ENCODE measurements at places on chromosomes 2 and 18. TPM values are rescaled to one million over a fixed set of nuclear protein-coding genes. Genes with fewer than 3 reads are reported as not detected.

- DNase-seq: no peak
Observed at GRCh38 chr18:70121842-70122241, 83.6 kb downstream of the RTTN start.

DNA sequence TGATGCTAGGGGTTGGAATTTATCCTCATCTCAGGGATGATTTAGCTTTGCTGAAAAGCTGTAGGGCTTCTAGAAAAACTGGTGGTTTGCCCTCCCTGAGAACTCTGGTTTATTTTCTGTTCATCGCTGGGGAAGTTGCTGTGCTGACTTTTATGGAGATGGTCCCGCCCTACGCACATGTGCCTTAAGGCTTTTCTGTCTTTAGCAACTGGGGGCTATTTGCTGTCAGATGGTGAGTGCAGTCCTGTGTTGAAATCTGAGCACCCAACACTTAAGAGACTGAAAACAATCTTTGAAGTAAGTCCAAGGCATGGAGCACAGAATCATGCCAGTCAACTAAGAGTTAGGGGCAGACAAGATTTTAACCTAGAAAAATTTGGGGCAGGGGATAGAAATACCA, 2148.4 kb upstream of the CELF4 start:
- DNase-seq: no peak

DNA sequence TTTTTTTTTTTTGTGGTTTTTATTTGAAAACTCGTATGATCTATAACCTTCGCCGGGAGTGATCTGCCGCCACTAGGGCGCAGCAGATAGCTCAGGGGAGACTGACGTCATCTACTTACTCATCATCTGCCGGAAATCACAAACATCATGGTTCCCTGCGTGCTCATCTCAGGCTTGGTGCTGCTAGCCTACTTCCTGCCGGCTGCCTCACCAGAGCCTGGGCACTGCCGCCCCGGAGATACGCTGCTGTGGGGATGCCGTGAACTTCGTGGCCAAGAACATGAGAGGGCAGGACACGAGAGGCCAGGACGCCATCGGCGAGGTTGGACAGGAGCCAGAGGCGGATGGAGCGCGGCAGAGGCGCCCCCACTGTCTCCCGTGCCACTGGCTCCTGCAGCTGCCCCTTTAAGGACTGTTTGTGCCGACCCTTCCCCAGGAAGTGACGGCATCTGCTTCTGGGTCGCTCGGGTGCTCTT, 68.8 kb downstream of the DOK6 start:
- no peak for DNase-seq

IKZF2 gene
- 2.4 TPM for polyA plus RNA-seq

UGT1A3 gene
- 0.14 TPM for polyA plus RNA-seq

DNA sequence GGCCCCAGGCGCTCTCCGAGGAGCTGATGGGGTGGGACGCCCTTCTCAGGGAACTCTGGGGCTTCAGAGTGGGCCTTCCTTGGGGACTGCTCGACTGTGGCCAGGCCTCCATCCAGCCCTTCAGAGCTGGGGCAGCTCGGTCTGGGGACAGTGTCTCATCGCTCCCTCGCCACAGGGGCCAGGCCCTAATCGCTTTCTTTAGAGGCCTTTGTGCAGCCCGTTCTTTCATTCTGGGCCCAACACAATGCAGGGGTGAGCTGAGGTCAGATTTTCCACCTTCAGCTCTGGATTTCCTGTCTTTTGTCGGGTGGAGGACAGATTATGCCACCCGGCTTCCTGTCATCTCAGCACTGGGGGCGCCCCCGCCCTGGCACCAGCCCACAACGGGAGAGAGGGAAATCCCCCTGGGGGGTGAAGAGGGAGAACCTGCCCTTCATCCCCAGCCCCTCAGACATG, 25.2 kb downstream of the MYCN start:
- no peak for DNase-seq

GRCh38 chr2:44135296-44135695, 33.4 kb upstream of the PPM1B start:
- DNase-seq: no peak

EIPR1 gene
- polyA plus RNA-seq: 15.0 TPM

DNA sequence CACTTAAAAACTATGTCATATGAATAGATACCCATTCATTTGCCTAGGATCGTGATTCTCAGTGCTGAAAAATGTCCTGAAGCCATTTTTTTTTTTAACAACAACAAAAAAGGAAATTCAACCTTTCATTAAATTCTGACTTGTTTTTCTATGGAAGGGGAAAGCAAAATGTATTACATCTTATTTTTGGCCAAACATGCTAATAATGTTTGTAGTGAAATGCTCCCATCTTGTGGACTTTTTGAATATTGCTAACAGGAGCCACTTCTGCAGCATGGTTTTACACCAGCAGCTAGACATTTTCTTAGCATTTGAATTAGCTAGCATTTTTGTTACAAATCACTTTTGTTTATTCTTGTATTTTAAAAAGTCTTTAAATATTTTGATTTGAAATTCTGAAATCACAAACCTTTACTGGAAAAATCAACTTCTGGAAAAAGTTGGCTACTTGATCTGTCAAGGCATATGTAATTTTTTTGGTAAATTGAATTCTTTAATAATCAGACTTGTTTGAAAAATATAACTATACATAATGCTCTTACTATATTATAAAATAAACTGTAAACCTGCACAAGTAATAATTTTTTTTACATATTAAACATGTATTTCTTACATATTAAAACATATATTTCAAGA, 75.8 kb downstream of the KIDINS220 start:
- no peak for DNase-seq

DNA sequence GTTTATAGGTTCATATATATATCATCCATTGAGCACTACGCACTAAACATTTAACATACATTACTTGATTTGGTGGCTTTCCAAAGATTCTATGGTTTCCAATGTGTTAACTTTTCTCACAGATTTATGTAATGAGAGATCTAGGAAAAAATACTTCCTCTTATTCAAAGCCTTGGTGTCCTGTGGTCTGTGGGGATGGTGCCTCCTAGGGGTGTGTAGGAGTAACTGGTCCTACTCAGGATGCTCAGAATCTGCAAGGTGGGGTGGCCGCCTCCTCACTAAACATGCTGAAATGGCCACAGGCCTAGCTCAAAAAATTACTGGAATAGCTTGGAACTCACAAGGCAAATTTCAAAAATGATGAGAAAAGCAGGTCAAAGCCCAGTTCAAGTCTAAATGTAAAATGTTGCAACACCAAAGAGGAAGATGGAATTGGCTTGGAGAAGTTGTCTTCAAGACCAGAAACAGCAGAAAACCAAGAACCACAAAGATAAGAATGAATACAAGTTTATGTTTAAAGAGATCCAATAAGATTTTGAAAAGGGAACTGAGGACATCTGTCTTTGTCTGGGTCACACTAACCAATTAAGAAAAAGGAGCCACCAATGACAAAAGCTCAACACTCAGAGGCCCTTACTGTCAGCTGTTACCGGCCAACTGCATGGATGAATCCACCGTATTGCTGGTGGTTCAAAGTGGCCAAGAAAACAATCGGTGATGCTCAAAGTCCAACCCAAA, 11.5 kb downstream of the GPR55 start:
- no peak for DNase-seq

GRCh38 chr18:55102501-55102900, 143.2 kb upstream of the CCDC68 start:
- DNase-seq: no peak

GRCh38 chr18:63890950-63891304, 3.4 kb downstream of the SERPINB2 start:
- DNase-seq: no peak

CXCR4 gene
- polyA plus RNA-seq: 20.4 TPM

- no peak for DNase-seq
Observed at GRCh38 chr2:16655905-16656642, 9.6 kb downstream of the CYRIA start.

GRCh38 chr2:239829326-239829725, 195.8 kb downstream of the NDUFA10 start:
- no peak for DNase-seq

DNA sequence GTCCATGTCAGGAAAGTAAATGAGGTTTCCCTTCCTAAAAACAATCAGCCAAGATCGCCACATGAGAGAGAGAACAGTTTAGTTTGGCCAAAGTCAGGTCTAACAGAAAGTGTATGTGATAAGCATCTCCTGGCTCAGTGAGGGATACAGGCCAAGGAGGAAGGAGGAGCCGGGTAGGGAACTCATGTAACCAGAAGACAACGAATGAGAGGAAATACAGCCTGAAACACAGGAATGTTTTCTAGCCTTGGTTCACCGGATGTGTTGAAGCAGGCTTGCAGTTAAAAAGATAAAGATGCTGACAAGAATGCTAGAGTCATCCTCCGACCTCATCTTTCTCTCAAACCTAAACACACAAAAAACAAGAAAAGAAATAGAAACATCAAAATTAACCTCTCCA, 283.9 kb upstream of the SIX2 start:
- DNase-seq: no peak

MOCOS gene
- 2.1 TPM for polyA plus RNA-seq

GRCh38 chr2:98180456-98180855, 93.5 kb downstream of the VWA3B start:
- DNase-seq: no peak

RAB6C gene
- polyA plus RNA-seq: 0.08 TPM

DNA sequence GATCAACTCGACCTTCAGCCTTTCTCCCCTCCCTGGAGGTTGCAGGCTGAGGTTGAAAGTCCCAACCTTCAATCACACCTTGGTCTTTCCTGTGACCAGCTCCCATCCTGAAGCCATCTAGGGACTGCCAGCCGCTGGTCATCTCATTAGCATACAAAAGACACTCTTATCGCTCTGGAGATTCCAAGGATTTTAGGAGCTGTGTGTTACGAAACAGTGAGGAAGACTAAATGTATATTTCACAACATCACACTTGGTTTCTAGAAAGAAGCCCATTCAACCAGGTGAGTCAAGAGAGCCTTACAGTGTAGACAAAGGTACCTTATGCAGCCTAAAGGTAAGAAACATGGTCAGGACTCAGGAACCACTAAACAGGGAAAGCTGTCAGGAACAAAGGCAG, 126.4 kb downstream of the SH3BP4 start:
- DNase-seq: no peak

DPP10 gene
- 0.32 TPM for polyA plus RNA-seq

DNA sequence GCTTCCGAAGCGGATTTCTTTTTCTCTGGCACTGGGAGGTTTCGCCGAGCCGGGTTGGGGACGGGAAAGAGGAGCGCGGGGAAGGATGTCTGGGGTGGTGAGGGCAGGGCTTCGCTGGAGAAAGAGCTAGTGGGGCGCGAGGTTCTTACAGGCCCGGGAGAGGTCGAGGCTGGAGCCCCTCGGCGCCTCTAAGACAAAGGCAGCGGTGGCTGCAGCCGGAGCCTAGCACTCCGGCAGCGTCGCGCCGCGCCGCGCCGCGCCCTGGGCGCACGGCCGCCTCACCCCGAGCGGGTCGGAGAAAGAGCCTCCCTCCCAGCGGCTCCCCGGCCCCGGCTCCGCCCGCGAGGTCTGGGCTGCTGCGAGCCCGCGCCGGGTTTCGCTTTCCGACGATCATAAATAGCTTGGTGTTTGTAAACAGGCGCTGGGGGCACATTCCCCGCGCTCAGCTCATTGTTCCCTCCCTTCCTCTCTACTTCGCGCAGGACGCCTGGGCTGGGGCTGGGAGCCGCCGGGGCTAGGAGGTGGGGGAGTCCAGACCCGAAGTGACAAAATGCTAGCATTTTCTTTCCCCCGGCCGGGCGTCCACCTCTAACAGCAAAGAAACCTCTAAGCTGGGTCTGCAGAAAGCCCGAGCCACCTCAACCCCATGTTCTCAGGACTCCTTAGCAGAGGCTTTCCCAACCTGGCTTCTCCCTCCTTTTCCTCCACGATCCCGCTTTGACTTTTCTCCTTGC, 813 bp upstream of the MEIS1 start:
- no peak for DNase-seq

DNA sequence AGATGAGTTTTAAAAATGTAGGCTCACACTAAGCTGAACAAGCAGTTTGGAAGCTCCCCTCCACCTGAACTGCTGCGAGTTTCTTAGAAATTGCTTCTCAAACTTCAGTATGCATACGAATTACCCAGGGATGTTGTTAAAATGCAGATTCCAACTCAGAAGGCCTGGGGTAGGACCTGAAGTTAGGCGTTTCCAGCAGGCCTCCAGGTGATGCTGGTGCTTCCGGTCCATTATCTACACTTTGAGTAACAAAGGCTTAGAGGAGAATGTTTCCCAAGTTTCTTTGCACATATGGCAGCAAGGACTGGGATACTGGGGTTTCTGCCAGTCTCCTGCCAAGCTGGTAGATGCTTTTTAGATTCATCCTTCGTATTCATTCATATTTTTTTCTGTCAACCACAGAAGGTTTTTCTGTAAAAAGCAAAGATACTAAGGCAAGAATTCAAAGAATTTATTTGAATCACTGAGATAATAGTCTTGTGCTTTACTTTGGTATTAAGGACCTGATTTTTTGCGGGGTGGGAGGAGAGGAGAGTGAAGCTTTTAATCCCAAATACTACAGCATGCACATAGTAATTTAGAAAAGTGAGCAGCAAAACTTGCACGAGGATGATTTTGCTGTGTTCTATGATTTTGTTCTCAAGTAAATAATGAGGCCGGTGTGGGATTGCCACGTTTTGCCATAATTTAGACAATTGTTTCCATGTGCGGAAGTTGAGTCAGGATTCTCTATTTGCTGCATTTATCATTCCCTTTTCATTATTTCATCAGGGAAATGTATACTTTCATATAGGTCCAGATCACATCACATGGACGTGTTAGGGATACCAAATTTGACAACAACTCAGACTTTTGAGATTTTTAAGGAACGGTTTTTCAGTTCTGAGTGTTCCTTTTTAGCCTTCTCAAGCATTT, 137.6 kb upstream of the SPATS2L start:
- no peak for DNase-seq

GRCh38 chr18:43563780-43564179, 286.5 kb upstream of the SYT4 start:
- no peak for DNase-seq

DNA sequence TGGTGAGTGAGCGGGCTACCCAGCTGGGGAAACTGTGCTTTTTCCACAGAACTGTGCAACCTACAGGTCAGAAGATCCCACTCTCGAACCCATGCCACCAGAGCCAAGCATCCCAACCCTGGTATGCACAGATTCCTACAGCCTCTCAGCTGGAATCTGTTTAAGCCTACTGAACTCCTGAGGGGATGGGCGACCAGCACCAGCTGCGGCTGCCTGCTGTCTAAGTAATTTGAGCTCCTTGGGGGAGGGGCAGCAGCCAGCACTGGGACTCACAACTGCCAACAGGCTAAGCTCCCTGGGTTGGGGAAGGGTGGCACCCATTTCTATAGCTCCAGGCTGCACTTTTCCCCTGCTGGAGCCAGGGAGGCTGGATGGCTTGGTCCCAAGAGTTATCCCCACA, 11.8 kb downstream of the CYP27C1 start:
- DNase-seq: no peak

- DNase-seq: no peak
Observed at GRCh38 chr2:218334531-218334930, 22.1 kb upstream of the CATIP start.

DNA sequence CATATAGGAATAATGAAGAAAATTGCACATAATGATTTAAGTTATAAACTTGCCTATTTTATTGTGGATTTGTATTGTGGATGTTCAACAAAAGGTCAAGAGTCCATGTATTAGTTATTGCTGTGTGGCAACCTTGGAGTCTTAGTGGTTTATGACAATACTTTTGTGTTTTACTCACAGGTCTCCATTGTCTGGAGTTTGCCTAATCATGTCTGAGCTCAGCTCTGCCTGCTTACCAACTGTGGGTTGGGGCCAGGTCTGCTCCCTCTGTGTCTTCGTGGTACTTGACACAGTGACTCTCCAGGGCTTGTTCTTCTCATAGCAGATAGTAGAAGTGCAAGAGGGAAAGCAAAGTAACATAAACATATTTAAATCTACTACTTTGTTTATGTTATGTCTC, 382.5 kb downstream of the CBLN2 start:
- DNase-seq: no peak

- DNase-seq: no peak
Observed at GRCh38 chr2:158143703-158144360, 42.2 kb downstream of the UPP2 start.

GRCh38 chr2:189729430-189729829, 33.2 kb downstream of the OSGEPL1 start:
- no peak for DNase-seq
